NCI-H1092 treated with DMSO at 0.1 percent for 48 hours (cell line): ENCODE measurements at places on chromosomes 6 and 20.

GRCh38 chr6:62298745-62299392 lies 12.8 kb upstream of the KHDRBS2 start:
- DNase-seq: no peak

- DNase-seq: no peak
Observed at GRCh38 chr6:3751730-3752530, 417 bp upstream of the PXDC1 start.

DNA sequence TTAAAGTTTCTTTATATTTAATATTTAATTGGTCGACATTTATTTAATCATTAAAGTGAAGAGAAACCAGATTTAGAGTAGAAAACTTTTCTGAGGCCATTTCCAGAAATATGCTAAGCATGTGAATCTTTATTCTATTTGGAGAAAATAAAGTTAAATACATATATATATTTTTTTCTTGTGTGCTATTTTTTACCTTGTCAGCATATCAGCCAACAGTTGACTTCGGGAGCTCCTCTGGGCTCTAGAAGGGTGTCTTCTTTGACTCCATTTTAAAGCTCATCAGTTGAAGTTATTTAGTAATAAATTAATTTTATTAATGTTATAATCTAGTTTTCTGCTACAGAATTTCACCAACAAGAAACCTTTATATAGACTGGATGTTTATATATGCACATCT lies 73.1 kb downstream of the SH3BGRL2 start:
- DNase-seq: no peak

- no peak for DNase-seq
Observed at GRCh38 chr20:8578161-8578865, 446.2 kb downstream of the PLCB1 start.
